C1 segment of cervical spinal cord (tissue), 14 donors: ENCODE measurements at places on chromosomes 12 and 14.

GRCh38 chr12:122020795-122021192 lies 890 bp upstream of the BCL7A start:
- no peak for DNase-seq

DNA sequence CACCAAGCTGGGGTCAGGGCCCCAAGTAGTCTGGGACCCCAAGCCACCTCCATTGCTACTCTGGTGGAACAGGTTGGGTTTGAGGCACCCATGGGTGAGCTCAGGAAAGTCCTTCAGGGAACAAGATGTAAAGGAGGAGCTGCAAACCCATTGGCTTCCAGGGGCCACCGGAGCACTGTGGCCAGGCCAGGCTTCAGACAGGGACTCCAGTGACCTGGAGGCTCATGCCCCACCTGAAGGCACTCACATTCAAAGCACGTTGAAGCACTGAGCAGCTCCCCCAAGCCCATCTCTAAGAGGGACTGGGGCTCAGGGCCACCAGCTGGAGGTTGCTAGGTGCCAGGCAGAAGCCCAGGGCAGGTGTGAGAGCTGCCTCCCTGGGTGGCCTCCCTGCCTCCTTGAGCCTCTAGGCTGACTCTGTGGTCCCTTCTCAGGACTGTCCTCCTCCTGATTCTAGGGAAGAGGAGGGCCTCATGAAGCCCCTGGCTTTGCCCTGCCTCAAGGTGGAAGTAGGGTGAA lies 49.1 kb downstream of the FAM222A start:
- no peak for DNase-seq

- no peak for DNase-seq
Measured at GRCh38 chr12:114848666-114849065, 164.7 kb upstream of the TBX3 start.

- DNase-seq, result no peak
Measured at GRCh38 chr12:122517877-122518276, 8.9 kb downstream of the RSRC2 start.

DNA sequence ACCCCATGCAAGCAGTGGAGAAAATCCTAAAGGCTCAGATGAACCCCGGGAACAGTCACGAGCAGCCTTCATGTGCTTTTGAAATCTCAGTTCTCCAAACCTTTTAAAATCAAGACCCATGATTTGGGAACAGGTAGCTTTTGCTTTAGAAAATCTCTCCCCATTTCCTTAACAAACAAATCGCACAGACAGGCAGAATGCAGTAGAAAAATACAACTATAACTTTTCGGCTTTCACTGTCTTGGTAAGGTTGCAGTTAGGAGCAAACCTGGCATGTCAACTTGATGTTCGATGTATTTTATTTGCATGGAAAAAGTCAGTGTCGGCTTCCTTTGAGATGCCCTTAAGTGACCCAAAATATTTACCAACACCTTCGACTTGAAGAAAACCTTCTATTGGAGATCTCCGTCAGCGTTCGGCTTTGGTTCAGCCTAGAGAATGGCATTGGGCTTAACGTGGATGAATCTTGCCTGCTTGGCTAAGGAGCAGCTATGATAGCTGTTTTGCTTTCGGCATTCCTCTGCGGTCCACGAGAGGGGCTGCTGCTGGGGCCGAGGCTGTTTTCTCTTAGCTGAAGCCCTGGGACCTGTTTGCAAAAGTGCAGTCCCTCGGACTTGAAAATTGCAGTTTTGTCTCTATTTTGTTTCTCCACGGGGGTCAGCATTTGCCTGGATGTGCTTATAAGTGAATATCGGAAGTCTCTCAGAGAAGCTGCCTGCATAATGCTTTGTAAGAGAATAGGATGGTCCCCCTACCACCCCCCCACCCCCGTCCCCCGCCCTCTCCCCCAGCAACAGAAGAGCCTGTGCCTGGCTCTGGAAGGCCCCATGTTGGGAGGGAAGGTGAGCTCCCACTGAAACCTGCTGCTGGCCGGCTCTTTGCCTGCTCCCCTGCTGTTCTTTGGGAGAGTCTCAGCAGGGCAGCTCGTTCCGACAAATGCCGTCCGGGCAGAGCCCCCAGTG lies 122.8 kb downstream of the AACS start:
- no peak for DNase-seq

- no peak for DNase-seq
Measured at GRCh38 chr12:64525461-64526160, 73.7 kb downstream of the TBK1 start.

DNA sequence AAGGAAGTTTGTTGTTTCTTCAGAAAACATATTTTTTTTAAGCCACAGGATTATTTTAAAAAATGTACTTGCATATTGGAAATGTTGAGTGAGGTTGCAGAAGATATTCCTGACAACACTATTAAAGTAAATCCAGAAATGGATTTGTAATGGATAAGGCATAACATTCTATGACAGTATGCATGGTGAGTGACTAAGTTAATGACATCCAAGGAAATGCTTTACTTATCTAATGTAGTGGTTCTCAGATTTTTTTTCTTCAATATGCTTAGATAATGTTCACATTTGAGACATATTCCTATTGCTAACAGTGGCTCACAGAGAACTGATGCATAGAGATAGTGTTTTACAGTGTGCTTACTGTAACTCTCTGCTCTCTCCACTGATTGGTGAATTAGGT lies 49.4 kb downstream of the ZDHHC17 start:
- DNase-seq, result no peak

DNA sequence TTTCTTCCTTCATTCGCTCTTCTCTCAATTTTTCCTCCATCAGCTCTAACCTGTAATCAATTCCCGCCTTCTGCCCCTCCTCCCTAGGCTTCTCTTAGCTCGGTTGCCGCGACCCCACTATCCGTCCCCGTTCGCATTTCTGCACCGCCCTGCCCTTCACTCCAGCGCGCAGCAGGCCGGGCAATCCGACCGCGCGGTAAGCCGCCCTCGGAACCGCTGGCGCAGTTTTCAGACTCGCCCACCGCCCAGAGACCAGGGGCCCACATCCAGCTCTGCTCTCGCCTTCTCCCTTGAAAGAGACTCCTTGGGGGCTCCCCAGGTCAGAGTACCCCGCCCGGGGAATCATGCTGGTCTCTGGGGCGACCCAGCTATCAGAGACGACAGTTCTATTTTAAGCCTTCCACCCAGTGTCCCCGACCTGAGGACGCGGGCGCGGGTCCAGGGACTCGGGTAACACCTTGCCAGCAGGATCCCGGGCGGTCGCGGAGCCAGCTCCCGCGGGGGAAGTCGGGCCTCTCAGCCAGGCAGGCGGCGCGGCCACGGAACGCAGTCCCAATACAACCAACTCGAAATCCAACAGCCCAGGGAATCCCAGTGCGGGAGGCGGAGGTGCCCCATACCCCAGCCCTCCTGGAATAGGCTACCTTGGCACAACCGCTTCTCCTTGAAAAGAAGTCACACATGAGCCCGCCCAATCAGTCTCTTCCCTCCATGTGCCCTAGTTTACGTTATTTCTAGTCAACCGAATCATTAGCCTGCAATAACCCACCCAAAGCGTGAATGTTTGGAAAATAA lies 5.7 kb upstream of the SLC38A4 start:
- DNase-seq, result no peak

- no peak for DNase-seq
Measured at GRCh38 chr14:105281371-105282097, 19.3 kb downstream of the BRF1 start.

GRCh38 chr14:69132513-69133181 lies 20.3 kb downstream of the DCAF5 start:
- no peak for DNase-seq

- DNase-seq, result no peak
Measured at GRCh38 chr14:97584528-97584927, 787.3 kb downstream of the VRK1 start.

DNA sequence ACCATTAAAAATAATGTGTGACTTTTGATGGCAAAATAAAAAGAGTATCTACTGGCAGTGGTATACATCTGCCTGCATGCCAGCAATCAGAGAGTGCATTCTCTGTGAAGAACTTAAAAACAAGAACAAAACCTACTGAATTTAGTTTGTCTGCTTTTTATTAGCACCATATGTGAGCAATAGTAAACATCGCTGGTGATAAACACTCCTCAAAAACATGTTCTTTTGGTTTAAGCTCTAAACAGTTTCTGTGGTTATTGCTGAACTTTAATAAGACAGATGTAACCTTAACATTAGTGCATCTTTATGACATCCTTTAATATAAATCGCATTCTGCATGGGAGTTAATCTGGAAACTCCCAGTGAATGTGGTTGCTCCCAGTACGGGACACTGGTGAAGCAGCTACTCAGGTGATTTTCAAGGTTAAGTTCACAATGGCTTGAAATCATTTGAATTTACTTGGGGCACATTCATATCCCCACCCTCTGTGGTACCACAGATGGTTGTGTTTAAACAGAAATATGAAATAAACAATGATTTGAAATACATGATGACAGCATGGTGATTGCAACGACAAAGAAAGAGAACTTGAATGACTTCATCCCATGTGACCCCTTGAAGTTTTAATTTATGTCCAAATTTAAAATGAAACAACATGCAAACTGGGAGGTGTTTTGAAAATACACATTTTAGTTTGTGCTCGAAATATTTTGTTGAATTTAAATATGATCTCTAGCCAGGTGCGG lies 285.9 kb downstream of the FOXN3 start:
- no peak for DNase-seq

DNA sequence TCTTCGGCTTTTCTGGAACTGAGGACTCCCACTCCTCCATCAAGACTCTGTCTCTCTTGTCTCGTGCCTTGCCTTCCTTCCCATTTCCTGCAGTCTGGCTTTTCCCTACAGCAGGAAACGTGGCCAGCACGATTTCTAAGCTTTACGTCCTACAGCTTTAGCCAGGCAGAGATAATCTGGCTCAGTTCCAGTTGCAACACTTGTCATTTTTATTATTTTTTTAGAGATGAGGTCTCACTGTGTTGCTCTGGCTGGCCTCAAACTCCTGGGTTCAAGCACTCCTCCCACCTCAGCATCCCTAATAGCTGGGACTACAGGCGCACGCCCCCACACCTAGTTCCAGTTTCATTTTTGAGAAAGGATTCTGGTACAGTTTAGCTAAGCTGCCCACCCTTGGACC lies 19.9 kb downstream of the CALM1 start:
- DNase-seq, result no peak

DNA sequence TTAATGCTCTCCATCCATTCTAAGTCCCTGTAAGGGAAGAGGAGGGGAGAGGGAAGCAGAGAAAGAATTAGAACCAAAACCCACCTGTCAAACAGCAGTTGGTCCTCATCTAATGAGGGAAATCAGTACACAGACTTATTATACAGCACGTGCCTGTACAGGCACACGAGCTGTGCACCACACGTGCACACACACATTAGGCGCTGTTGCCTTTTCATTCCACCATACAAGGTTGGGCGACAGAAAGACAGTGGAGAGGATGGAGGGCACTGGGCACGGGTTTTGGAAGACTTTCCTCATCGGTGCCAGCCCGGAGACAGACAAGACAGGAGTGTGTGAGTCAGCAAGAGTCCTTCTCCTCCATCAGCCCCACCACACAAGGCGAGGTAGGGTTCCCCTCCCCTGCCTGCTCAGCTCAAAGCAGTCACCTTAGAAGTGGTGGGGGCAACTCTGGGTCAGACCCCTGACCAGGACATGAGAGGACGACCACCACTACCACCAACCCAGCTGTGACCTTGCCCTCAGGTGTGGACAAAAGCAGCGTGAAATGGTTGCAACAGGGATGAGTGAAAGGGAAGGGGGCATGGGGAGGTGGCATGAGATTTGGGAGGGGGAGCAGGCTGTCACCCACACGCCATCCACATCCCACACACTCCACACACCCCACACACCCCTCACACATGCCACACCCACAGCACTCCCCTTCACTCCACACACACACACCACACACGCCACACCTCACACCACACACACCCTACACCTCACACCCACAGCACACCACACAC lies 80.7 kb downstream of the ACTN1 start:
- DNase-seq, result no peak

DNA sequence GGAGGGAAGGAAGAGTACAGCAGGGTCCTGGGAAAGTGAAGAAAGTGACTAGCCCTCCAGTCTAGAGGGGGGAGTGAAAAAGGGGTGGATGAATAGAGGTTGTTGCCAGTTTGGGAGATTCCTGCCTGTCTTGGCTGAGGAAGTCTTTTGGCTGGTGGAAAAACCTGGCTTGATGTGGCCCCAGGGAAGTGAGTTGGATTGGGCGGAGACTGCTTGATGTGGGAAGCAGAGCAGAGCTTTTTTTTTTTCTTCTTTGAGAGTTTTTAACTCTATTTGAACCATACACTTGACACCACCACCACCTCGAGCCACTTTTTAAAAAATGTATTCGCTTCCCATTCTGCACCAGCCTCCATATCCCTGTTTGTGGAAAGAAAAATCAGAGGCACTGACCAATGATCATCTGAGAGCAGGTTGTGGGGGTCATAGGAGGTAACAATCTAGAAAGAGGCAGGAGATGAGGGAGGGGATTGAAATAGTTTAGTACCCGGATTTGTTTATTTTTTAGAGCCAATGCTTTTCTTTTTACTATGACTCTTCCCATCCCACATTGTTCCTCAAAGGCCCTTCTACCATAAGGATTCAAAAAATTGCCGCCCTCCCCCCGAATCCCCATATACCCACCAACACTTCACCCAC lies 690 bp upstream of the DTX3 start:
- DNase-seq, result no peak

- DNase-seq, result no peak
Measured at GRCh38 chr12:24854908-24855307, 94.0 kb downstream of the BCAT1 start.

GRCh38 chr12:132335179-132335756 lies 5.9 kb upstream of the GALNT9 start:
- no peak for DNase-seq

GRCh38 chr14:76346391-76347160 lies 29.4 kb upstream of the ESRRB start:
- no peak for DNase-seq

- DNase-seq, result no peak
Measured at GRCh38 chr14:34097644-34098043, 146.8 kb upstream of the EGLN3 start.

- DNase-seq, result no peak
Measured at GRCh38 chr14:48748151-48748675, 838.0 kb downstream of the RPS29 start.

GRCh38 chr12:58882826-58883225 lies 37.5 kb downstream of the LRIG3 start:
- DNase-seq, result no peak

DNA sequence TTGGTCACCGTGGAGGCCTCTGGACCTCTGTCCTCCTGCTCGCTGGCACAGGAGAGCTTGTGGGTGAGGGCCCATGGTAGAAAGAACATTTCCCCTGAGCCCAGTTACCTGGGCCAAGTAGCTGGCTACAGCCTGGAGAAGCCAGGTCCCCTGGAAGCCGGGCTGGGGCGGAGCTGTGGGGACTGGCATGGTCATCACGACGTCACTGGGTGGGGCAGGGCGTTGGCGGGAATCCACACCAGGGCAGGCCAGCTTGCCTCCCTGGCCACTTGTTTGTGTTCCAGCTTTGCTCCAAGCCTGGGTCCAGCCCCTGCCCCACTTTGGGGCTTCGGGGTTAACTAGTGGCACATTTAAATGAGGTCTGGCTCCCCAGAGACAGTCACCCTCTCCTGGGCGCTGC lies 35.0 kb upstream of the SLC24A4 start:
- no peak for DNase-seq

DNA sequence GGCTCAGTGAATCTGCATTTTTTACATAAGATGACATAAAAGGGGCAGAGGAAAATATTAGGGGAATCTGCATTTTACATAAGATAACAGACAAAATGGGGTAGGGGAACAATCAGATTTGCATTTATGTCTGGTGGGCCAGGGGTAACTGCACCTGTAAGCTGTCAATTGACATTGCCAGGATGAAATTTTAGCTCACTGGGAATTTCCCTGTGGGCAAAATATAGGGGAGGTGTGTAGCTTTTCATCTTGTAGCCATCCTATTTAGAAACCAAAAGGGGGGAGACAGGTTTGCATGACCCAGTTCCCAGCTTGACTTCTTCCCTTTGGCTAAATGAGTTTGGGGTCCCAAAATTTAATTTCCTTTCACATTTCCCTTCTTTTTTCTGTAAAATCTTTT lies 3.5 kb downstream of the PCNX4 start:
- DNase-seq, result no peak
